ENCODE measurements at places on chromosomes 12 and 14. TPM values are rescaled to one million over a fixed set of nuclear protein-coding genes. Genes with fewer than 3 reads are reported as not detected.

DNA sequence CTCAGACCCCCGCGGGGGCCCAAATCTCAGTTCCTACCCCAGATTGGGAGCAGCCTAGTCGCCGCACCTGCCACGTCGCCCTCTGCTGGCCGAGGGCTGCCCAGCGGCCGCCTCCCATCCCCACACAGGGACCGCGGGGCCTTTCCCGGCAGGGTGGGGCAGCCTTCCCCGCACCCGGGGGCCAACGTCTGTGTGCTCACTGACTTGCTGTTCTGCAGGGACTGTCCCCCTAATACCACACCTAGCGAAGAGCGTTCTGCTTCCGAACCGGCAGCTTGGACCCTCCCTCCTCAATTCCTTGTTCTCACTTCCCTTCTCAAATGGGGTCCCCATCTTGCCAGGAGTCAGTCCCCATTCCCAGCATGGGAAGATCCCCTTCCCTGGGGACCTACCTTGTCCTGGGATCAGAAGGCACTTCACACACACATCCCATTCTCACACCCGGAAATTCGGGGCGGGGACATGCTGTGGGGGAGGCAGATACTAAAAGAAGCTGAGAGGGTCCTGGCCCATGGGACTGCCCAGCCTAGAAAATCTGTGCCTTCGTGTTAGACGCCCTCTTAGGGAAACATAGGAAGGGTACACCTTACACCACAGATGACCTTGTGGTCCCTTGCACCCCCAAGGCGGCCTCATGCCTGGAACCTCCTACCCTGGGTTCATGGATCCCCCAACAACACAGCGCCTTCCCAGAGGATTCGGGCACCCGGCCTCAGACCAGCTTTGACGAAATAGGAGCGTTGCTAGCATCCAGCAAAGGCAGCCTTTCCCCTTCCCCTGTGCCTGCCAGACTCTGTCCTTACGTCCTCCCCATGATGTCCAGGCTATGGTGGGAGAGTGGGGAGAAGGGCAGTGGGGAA, 16.4 kb downstream of the ACVRL1 start:
- H3K36me3 ChIP-seq = no peaks in the 10 kb centered on the region
- H3K4me3 ChIP-seq = no peak overlapping the region
- no peak for DNase-seq
- no peaks in the 10 kb centered on the region for H3K27me3 ChIP-seq
- H3K4me1 ChIP-seq = peaks cover 8% of the 10 kb centered on the region

- H3K27me3 ChIP-seq = no peaks in the 10 kb centered on the region
- H3K27ac ChIP-seq = no peak overlapping the region
- H3K4me1 ChIP-seq = no peaks in the 10 kb centered on the region
- H3K4me3 ChIP-seq = no peak overlapping the region
- H3K36me3 ChIP-seq = no peaks in the 10 kb centered on the region
- DNase-seq = no peak
Measured at GRCh38 chr14:79989990-79990389, 221.3 kb downstream of the DIO2 start.

DNA sequence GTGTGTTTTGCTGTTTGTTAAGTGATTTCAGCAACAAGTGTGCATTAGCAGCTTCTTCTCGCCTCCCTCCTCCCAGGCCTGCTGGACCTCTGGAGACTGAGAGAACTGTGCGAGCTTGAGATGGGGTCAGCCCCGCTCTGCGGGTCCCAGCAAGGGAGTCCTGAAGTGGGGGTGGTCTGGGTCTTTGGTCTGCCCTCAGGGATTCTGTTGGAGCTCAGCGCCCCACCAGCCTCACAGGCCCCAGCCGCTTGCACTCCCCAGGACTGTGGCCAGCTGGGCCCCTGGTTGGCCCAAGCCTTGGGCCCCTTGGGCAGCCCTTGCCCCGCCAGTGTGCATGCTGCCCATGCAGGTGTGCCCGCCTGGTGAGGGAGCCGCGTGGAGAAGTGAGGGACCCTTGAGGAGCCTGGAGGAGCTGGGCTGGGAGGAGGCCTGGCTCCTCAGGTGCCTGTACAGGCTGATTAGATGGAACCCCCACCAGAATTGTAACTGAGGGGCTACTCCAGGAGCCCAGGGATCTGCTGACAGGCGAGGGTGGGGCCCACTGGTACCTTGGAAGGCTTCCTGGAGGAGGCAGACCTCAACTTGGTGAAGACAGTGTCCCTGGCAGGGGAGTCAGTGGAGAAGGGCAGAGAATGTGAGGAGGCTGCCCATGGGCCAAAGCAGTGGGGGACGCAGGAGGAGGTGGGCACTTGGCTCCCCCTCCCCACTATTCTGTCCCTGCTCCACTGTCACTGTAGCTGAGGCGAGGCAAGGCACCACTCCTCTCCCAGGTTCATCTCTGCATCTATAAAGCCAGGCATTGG, 56.7 kb downstream of the BEGAIN start:
- peaks cover 17% of the 10 kb centered on the region for H3K4me1 ChIP-seq
- no peak overlapping the region for H3K27ac ChIP-seq
- no peaks in the 10 kb centered on the region for H3K27me3 ChIP-seq
- no peaks in the 10 kb centered on the region for H3K36me3 ChIP-seq
- H3K4me3 ChIP-seq = no peak overlapping the region

DNA sequence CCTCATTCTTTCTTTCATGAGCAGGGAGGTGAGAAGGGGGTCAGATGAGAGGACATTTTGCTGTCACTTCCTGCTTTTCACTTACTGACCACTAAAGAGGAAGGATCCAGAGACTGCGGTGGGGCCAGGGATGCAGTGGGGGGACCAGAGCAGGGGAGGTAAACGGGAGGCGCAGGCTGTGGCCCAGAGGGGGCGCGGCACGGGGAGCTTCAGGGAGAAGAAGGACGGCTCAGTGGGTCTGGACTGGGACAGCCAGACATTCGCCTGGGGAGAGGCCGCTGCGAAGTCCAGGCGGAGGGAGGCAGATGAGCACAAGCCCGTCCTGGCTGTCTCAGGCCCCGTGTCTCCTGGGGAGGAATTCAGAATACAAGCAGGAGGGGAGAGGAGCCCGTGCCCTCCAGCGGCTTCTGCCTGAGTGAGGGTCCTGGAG, 41.2 kb downstream of the SLC6A12 start:
- H3K27ac ChIP-seq = no peak overlapping the region
- H3K4me3 ChIP-seq = no peak overlapping the region
- H3K36me3 ChIP-seq = no peaks in the 10 kb centered on the region

GRCh38 chr14:93128725-93129459, 13.2 kb upstream of the ITPK1 start:
- no peak overlapping the region for H3K27ac ChIP-seq
- H3K4me1 ChIP-seq = no peaks in the 10 kb centered on the region
- no peak for DNase-seq
- H3K36me3 ChIP-seq = no peaks in the 10 kb centered on the region

GRCh38 chr12:116339062-116339461, 61.6 kb upstream of the MED13L start:
- no peak overlapping the region for H3K4me3 ChIP-seq
- no peak overlapping the region for H3K27ac ChIP-seq
- H3K36me3 ChIP-seq = no peaks in the 10 kb centered on the region
- DNase-seq = no peak
- no peaks in the 10 kb centered on the region for H3K27me3 ChIP-seq

GRCh38 chr12:55073043-55074022, 52.9 kb upstream of the OR9K2 start:
- H3K36me3 ChIP-seq = no peaks in the 10 kb centered on the region
- peak; percentile 73 for DNase-seq
- H3K27ac ChIP-seq = no peak overlapping the region

GRCh38 chr12:83389237-83389996, 702.7 kb downstream of the TMTC2 start:
- H3K4me3 ChIP-seq = no peak overlapping the region
- no peak overlapping the region for H3K27ac ChIP-seq
- peak; percentile 37 for DNase-seq
- H3K4me1 ChIP-seq = no peaks in the 10 kb centered on the region

Gene SRSF5
- total RNA-seq = 204 TPM

Gene GALNT8
- 1.3 TPM for total RNA-seq

Gene SDR9C7
- 0.06 TPM for total RNA-seq

Gene CDCA4
- total RNA-seq = 3.0 TPM

Gene SFSWAP
- total RNA-seq = 22.2 TPM

Gene RERG
- 146 TPM for total RNA-seq

Gene PTPRO
- total RNA-seq = 0.36 TPM
